Skin of body (tissue), 3 donors: ENCODE measurements at places on chromosomes 7 and 10.

DNA sequence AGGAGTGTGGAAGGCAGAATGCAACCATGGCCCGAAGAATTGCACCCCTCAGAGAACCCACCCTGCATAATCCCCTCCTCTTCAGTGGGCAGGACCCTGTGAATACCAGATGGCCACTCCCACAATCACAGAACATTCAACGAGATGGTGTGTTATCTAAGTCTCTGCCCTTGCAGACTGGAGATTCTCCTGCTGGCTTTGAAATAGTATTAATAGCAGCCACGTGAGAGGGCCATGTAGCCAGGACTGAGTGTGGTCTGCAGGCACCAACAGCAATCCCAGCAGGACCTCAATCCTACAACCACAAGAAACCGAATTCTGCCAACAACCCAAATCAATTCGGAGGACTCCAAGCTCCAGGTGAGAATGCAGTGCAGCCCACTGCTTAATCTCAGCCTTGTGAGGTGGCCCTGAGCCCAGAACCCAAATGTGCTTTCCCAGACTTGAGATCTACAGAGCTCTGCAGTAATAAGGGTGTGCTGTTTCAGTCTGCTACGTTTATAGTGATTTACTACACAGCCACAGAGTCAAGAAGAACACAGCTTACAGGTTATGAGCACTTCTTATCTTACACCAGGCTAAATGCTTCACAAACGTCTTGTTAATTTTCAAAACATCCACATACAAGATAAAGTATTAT, 72.1 kb downstream of the VOPP1 start:
- DNase-seq, result no peak

GRCh38 chr7:90210981-90211380, 559 bp upstream of the STEAP2 start:
- DNase-seq, result no peak

DNA sequence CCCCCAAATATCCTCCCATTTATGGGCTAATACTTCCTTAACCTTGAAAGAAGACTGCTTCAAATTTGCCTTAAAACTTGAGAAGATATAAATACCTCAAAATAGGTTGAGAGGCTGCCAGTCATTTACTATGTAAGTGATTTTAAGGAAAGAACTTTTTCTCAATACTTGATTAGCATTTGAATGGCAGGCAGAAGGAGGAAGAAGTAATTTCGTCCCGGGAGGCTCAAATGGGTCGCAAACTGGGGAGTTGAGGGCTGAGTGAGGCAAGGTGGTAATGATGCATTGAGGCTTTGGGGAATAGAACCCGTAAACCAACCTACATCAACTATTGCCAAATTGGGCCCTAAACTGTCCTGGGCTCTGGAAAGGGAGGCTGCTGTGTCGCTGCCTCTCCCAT, 11.1 kb downstream of the CAMK1D start:
- DNase-seq, result no peak

DNA sequence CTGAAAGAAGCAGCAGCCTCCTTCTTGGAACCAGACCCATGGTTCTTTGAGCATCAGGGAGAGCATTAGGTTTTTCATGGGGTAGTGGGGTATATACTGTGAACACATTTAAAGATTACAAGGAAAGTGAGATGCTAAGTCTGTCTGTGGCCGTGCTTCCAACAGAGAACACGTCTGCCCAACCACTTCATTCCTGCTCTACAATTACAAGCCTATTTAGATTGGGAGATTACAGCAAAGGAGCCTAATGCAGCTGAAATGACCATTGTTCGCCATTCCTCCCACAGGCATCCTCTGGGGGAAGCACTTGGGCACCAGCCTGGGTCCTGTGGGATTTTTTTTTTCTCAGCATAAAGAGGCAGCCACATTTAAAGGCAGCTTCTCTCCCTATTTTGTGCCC, 536.4 kb downstream of the XPNPEP1 start:
- DNase-seq, result no peak

DNA sequence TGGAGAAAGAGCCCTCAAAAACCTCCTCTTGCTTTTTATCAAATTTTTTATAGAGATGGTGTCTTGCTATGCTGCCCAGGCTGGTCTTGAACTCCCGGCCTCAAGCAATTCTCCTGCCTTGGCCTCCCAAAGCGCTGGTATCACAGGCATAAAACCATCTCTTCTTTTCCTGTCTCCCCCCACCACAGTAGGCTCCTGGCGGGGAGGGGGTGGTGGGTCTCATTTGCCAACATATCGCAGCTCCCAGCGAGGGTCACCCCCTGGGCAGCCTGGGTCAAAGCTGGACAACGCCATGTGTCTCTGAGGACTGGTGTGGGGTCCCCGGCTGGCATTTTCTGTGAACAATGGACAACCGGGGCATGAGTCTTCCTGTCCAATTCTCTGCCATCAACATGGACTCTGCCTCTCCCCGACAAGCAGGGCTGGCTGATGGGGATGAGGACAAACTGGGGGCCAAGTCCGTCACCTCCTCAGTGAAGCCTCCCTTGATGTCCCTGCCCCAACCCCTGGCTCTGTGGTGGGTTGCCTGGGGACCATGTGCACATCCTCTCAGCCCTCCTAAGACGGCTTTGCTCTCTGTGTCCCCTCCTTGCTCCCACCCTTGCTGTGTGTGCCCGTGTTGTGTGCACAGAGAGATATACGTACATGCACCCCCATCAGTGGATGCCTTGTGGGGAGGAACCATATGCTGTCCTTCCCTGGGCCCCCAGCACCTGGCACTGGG, 86.4 kb upstream of the GNA12 start:
- no peak for DNase-seq

DNA sequence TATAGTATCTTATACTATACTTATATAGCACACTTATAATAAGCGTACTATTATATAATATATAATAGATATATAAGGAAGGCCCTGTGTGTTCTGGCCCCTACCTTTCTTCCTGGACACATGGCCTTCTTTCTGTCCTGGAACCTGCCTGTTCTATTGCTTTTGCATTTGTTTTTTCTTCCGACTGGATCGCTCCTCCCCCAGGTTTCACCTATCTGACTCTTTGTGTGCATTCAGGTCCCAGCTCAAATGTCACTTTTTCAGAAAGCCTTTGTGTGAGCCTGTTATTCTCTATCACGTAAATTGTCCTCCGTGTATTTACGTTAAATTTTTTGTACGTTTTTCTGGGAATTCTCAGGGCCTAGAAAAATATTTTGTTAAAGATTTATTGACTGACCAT, 2.9 kb upstream of the TRIM8 start:
- DNase-seq, result no peak

DNA sequence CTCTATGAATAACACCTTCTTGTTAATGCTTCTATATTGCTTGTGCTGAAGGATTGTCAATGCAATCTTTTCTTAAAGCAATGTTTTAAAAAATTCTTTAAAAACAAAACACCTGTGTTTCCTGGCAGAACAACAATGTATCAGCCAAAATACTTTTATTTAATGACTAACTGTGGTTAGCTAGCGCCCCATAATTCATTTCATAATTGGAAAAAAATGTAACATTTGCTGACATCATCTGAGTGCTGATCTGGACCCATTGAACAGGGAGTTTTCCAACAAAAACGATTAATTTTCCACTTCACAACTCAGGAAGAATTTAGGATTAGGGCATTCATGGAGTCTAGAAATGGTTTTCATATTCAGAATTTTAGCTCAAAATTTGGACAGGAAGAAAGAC, 137.6 kb upstream of the CDK6 start:
- peak; percentile 55 for DNase-seq

- no peak for DNase-seq
These were observed 68.4 kb downstream of the ELFN1 start for GRCh38 chr7:1738511-1738910.

- DNase-seq, result no peak
These were observed 26.2 kb downstream of the ZAN start for GRCh38 chr7:100759357-100760171.

DNA sequence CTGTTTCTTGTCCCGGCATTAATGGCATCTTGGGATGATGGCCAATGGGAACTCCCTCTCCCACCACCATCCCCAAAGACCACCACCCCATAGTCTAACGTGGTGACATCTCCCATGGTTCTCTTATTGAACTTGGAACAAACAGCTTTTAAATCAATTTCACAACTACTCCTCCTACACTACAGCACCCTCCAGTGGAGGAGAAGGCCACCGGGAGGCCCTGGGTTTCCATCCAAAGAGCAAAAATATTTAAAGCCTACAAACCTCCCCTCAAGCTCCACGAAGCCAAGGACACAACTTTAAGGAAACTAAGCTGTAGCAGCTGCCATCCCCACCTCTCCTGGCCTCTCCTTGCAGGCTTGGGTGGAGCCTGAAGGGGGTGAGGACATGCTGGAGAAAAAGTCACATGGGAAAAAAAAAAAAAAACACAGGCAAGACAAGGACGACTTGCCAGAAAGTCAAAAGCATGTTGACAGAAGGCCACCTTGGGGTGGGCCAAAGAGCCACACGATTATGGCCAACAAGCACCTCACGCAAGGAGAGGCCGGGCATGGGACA, 94.0 kb upstream of the LANCL2 start:
- DNase-seq, result no peak

GRCh38 chr7:11212080-11212711, 238.5 kb downstream of the PHF14 start:
- DNase-seq, result peak; percentile 56

DNA sequence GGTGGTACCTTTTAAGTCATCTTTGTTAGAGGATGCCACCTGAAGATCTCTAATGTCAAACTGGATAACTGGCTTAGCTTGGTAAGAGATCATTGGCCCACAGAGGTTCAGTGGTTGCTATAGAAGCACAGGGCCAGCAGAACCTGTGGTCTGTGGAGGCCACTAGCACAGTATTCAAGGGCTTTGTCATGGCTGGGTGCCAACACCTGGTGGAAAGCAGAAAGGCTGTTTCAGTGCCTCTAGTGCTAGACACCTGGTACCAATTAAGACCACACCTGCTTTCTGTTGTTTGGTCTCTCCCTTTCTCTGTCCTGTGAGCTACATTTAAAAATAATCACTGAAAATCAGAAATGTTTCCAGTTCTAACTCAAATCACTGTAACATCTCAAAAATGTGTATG, 10.0 kb upstream of the PCGF5 start:
- DNase-seq, result no peak

DNA sequence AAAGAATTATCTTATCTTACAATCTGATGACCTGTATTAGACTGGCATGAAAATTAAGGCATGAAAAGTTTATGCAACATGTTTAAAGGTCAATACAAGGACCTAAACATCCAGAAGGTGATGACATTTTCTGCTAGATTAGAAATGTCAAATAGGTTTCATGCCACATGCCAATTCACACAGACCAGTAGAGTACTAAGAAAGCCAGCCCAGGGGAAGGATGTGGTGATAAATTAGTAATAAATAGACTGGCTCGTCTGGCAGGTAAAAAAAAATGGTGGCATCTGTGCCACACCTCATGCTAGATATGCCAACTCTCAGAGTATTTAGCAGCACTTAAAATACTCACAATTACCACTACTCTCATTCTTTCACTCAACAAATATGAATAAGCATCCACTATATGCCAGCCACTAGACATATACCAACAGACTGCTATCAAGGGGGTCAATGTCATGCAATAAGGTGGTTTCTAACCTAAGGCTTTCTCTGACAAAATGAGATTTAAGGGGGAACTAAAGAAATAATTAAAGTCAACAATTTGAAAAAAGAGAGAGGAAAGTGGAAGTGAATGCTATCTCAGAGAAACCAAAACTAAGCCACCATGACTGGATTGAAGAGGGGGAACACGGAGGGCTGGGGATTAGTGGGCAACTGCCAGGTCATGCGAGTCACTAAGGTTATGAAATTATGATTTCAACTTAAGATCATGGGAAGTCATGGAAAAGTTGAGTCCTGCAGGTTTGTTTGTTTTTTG, 83.5 kb downstream of the SGMS1 start:
- no peak for DNase-seq

GRCh38 chr7:125644109-125644508, 714.5 kb upstream of the POT1 start:
- no peak for DNase-seq

DNA sequence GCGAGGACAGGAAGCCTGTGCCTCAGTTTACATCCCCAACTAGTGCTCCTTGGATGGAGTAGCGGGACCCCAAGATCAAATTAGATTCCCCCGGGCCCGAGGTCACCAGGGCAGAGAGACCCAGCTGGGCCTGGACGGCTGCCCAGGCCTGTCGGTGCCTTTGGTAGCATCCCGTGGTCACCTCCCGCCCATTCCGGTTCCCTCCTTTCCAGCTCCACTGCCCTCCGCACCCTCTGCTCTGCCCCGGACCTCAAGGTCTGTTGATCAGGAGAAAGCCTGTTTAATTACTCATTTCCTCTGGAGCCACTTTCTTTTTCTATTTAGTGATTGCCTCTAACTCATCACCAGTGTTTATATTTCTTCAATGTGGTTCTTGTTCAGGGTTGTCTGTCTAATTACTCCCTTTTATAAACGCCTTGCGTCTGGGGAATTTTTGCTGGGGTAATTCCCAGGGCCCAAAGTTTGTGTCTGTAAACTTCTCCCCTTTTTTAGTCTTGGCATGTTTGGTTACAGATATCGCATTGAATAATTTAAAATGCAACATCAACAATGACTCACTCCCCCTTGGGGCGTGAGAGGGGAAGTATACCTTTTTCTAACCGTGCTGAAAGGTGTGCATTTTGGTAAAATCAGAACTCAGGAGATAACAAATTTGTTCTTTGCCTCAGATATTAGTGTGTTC, 1.9 kb downstream of the FOXK1 start:
- no peak for DNase-seq

- DNase-seq, result no peak
These were observed 79.3 kb downstream of the MKI67 start for GRCh38 chr10:128046953-128047290.

DNA sequence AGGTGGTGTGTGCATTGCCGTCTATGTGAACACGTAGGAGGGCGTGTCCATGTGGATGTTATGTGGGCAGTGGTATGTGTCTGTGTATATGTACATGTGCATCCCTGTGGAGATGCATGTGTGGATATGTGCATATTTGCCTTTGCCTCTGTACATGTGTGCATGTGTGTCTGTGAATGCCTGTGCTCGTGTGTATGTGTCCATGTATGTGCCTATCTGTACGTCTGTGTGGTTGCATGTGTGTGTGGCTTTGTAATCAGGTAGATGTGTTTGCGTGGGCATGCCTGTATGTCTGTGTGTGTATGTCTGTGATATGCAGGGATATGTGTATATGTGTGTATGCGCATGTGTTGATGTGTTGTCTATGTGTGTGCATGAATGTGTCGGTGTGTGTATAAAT, 19.7 kb downstream of the ADCY1 start:
- DNase-seq, result no peak

GRCh38 chr10:71082960-71083715, 129.2 kb upstream of the UNC5B start:
- no peak for DNase-seq

DNA sequence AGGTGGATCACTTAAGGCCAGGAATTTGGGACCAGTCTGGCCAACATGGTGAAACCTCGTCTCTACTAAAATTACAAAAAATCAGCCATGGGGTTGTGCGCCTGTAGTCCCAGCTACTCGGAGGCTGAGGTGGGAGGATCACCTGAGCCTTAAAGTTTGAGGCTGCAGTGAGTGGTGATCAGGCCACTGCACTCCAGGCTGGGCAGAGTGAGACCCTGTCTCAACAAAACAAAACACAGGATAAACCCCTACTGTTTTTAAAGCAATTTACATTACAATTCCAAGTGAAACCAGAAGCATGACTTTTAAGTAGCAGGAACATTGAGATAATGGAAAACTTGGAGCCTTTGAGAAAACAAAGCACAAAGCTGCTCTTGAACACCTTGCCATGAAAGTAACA, 92.4 kb upstream of the BTBD16 start:
- DNase-seq, result no peak
